ENCODE measurements at places on chromosomes 16 and 17.
A peak's percentile ranks its signal among the peaks of the same experiment; 100 is the strongest.

DNA sequence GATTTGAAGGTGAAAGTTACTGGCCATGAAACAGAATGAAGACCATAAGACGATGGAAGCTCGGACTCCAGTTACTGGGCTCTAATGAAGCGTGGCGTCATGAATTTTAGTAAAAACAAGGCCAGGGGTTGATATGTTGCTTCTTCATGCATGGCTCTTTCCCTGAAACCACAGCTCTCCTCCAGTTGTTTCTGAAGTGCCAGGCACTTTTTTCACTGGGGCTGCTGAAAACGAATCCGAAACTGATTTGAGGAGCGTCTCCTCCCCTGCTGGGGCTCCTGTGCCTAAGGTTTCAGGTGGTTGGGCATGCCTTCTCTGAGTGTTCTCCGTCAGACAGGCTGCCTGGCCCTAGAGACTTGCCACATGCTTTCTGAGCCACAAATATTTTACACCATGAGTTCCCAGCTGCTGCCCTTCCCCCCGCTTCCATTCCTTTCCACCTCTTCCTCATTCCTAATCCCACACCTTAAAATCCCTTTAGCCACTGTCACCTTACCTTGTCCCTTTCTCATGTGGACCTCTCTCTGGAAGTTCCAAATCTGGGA lies 3.7 kb upstream of the MYL4 start:
- DNase-seq: peak; percentile 55

DNA sequence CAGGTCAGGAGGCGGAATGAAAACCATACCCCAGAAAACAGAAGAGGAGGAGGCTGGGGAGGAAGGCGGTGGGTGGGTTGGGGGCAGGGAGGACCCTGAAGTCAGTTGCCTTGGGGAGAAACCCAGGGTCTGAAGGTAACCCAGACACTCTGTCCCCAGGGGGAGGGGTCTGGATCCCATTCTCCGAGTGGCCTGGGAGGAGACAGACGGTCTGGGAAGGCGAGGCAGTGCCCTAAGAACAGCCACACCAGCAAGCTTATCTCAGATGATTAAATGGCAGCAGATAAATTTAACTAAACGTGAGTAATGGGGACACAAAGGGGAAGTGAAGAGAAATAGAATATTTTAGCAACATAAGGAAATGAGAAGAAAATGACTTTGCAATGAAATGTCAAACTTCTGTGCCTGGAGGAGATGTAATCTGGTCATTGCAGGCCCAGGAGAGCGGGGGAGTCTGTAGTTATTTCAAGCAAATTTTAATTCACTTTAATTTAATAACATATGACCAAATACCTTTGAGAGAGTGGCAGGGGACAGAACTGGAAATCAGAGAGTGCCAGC lies 21.4 kb upstream of the ZFP90 start:
- no peak for DNase-seq

DNA sequence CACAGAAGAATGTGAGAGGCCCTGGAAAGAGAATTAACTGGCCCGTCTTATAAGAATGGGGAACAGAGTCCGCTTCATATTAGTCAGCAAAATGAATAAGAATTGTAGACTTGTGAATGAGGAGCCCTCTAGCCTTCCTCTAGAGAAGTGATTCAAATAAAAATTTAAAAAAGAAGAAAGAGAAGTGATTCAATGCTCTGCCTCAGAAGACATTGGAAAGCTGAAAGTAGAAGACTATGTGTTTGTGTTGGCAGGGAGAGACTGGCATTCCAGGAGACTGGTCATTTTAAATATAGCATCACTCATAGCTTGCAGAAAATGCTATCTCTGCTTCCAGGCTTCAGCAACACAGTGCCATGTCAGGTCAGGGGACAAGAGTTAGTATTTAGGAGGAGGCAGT lies 190.6 kb upstream of the HS3ST3A1 start:
- no peak for DNase-seq

DNA sequence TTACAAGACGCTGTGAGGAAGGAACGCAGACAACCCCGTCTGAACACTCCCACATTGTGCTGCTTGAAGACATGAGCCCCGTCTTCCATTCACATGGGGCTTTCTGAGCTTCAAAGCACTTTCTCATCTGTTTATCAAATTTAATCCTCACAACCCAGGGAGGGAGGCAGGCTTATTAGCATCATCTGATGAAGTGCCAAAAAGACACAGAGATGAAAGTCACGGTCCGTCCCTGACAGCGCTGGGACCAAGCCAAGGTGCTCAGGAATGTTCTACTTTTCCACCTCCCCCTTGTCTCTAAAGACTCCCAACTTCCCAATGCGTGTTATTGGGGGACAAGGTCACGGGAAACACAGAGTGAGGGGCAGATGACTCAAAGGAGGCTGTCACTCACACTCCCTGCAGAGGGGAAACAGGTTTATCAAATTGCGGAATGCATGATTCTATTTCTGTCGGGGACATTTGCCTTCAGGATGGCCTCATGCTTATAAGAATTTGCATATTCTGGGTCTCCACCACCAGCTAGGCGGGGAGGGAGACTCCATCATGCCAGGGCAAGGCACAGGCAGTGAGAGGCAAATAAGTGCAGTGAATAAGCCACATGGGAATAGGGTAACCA lies 10.7 kb downstream of the XYLT1 start:
- no peak for DNase-seq

- peak; percentile 63 for DNase-seq
These were observed 53.2 kb downstream of the NT5M start for GRCh38 chr17:17356149-17356930.

DNA sequence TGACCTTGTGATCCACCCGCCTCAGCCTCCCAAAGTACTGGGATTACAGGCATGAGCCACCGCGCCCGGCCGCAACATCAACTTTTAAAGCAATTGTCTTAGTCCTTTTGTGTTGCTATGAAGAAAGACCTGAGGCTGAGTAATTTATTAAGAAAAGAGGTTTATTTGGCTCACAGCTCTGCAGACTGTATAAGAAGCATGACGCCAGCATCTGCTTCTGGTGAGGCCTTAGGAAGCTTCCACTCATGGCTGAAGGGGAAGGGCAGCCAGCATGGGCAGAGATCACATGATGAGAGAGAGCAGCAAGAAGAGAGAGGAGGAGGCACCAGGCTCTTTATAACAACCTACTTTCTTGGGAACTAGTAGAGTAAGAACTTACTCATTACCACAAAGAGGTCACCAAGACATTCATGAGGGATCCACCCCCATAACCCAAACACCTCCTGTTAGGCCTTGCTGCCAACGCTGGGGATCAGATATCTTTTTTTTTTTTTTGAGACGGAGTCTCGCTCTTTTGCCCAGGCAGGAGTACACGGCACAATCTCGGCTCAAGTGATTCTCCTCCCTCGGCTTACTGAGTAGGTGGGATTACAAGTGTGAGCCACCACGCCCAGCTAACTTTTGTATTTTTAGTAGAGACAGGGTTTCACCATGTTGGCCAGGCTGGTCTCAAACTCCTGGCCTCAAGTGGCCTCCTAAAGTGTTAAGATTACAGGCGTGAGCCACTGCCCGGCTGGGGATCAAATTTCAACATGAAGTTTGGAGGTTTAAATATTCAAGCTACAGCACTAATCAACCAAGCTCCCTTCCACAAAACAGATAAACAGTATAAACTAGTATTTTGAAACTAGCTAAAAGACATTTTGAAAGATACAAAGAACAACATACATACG lies 21.4 kb upstream of the GPT2 start:
- DNase-seq: no peak

DNA sequence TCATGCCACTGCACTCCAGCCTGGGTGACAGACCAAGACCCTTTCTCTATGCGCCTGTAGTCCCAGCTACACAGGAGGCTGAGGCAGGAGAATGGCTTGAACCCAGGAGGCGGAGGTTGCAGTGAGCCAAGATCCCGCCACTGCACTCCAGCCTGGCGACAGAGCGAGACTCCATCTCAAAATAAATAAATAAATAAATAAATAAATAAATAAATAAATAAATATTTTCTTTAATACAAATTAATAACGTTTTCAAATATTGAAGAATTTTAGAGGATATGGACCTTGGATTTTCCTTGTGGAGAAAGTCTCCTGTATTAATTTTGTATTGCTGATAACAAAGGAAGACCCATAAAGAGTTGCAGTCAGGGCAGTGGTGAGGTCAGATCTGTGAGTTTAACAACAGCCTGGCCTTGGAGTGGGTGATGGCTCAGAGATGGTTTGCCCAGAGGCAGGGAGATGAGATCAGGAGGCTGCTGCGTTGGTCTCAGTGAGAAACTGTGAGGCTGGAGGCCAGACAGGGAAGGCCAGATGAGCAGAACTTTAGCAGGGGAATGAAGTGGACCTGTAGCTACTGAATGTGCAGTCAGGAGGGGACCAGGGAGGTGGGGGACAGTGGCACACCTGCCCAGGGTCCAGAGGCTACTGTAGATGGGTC lies 4.4 kb upstream of the ASGR1 start:
- DNase-seq: no peak

DNA sequence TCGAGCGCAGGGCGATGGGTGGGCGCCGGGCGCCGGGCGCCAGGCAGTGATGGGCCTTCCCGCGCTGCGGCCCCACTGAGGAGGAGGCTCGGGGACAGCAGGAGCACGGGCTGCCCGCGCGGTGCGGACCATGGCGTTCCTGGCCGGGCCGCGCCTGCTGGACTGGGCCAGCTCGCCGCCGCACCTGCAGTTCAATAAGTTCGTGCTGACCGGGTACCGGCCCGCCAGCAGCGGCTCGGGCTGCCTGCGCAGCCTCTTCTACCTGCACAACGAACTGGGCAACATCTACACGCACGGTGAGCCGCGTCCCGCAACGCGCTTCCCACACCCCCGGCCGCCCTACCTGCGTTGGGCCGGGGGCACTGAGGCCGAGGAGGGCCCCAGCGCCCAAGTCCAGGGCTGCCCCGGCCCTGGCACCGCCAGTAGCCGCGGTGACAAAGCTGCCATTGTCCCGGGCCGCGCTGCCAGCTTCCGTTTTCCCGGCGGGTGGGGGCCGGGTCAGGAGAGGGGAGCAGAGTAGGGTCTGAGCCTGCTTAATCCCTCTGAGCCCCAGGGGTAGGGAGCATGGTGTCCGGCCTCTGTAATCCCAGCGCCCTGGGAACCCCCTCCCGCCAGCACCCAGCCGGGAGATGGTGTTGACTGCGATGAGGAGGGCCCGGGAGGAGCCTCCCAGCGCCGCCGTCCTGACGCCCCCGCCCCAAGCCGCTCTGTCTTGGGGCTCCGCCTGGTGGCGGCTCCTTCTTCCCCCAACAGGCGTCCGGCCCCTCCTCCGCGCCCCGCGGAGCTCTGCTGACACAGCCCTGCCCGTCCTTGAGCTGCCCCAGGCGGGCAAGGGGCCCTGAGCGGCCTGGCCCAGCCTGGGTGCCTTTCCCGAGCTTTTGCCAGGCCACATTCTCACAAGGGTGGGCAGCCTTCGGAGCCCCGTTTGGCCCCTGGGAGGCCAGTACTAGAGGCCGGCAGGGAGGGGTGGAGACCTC lies 685 bp downstream of the PAQR4 start:
- DNase-seq: peak; percentile 77

DNA sequence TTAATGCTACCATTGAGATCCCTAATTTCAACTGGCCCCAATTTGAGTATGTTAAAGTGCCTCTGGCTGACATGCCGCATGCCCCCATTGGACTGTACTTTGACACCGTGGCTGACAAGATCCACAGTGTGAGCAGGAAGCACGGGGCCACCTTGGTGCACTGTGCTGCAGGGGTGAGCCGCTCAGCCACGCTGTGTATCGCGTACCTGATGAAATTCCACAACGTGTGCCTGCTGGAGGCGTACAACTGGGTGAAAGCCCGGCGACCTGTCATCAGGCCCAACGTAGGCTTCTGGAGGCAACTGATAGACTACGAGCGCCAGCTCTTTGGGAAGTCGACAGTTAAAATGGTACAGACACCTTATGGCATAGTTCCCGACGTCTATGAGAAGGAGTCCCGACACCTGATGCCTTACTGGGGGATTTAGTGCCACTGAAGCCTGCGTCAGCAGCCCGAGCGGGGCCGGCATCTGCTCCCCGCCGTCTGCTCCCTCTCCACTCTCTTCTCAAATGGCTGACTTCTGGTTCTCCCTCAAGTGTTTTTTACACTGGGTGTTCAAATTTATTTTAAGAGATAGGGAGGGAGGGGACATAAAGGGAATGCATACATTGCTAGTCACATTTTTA lies 22.9 kb downstream of the DUSP14 start:
- DNase-seq: no peak

DNA sequence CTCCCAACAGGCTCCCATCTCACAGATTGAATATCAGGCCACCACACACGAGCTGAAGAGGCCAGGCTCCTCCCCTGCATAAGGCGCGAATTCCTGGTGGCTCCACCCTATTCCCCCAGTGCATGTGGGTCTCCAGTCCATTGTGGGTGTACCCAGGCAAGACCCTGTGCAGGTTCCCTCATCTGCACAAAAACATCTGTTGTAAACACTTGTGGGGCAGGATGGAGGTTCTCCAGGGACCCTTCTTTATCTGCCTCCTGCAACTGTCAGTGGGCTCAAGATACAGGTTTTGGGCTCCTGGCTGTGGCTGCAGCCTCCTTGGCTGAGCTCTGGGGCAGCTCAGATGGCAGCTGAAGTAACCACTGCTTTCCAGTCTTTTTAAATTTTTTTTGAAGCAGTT lies 17.6 kb upstream of the LGALS9 start:
- no peak for DNase-seq

DNA sequence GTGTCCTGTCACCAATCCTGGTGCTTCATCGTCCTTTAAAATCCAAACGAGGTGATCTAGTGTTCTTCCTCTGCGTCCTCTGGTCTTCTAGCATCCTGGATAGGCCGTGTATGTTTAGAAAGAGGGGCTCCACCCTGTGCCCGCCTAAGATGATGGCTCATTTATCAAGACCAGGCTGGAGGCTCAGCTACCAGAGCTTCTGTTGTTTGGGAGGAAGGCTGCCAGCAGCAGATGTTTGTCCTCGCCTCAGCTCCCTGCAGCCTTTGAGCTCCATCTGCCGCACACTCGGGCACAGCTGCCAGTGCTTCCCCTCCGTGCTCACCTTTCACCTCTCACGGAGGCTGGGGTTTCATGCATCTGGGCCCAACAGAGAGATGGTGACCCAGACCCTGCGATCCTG lies 954.7 kb upstream of the RBFOX1 start:
- no peak for DNase-seq

DNA sequence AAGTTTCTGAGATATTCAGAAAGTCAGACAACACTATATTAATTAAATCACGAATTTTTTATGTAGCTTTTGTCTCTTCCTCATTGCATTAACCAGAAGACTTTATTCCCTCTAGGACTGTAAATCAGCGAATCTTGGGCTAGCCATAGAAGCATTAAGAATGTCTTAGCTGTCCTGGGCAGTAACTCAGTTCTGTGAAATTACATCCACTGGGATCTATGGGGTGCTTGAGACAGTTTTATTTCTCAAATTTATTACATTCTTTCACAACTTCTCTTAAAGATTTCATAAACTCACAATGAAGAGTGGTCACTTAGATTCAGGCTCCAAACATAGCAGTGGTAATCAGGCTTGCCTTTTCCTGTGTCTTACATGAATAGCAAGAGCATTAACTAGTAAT lies 1153.4 kb downstream of the CDH8 start:
- DNase-seq: no peak

DNA sequence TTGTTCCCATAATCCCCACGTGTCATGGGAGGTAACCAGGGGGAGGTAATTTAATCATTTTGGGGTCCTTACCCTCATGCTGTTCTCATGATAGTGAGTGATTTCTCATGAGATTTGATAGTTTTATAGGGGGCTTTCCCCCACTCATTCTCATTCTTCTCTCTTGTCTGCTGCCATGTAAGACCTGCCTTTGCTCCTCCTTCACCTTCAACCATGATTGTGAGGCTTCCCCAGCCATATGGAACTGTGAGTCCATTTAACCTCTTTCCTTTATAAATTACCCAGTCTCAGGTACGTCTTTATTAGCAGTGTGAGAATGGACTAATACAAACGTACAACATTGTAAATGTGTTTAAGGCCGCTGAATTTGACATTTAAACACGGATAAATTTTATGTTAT lies 35.5 kb upstream of the APOH start:
- DNase-seq: no peak

All from stimulated activated CD4-positive, alpha-beta T cell treated with anti-CD3 and anti-CD28 coated beads, Interleukin-15, amount 100 ng/mL, for 48 hours (primary cell).